ENCODE measurements at places on chromosomes 7 and 10.

GRCh38 chr10:113423981-113424721, 128.7 kb upstream of the HABP2 start:
- DNase-seq: peak; percentile 19

GRCh38 chr10:130378556-130379400, 242.6 kb downstream of the GLRX3 start:
- no peak for DNase-seq

- no peak for DNase-seq
Measured at GRCh38 chr7:135692055-135692454, 29.7 kb downstream of the STMP1 start.

DNA sequence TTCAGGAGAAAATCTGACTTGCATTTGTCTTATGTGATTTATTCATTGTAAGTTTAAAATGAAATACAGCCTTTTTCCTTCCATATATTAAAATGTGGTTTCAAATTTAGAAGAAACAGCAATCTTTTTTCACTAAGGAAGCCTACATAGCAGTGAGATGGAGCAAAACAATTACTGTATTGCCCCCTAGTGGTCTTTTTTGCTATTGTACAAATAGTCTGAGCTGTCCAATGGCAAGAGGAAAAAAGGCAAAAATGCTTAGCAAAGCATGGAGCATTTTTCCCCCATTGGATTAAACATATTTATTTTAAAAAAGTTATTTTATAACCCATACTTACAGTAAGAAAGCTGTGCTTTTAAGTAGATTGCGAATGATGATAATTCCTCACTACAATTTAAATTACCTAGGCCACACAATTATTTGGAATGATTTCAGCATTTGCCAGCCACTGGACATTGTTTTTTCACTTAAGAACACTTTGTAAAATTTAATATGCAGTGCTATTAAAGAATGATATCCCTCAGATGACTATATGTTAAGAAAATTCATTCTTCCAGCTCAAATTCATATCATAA, 119.5 kb downstream of the CPED1 start:
- no peak for DNase-seq

- DNase-seq: no peak
Measured at GRCh38 chr7:117600911-117601310, 121.1 kb downstream of the CFTR start.

DNA sequence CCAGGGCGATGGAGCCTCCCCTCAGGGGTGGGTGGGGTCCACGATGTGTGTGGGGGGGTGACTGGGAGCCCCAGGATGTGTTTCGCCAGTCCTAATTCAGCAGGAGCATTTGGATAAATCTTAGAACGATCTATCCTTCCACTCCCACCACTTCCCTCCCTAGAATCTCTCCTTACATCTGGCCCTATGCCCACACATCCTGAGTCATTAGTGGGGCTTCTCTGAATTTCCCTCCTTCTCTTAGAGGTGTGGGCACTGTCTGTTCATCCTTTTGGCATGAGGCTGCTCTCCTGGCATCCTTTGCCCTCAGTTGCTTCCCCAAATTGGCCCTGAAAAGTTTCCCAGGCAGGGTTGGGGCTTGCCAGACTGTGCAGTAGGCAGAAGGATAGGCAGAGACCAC, 1.6 kb downstream of the GHRHR start:
- DNase-seq: no peak

DNA sequence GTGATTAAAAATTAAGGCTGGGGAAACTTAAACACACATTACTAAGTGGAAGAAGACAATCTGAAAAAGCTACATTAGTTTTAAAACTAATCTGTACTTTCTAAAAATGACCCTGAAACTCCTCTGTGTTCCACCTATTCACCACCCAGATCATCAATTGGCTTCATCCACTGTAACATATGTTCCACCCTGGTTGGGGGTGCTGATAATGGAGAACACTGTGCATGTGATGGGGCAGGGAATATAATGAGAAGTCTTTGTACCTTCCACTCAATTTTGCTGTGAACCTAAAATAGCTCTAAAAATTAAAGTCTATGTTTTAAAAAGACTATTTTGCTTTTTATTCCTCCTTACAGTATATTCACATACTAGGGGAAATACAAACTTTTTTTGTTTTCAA, 132.7 kb downstream of the CNOT4 start:
- DNase-seq: no peak

DNA sequence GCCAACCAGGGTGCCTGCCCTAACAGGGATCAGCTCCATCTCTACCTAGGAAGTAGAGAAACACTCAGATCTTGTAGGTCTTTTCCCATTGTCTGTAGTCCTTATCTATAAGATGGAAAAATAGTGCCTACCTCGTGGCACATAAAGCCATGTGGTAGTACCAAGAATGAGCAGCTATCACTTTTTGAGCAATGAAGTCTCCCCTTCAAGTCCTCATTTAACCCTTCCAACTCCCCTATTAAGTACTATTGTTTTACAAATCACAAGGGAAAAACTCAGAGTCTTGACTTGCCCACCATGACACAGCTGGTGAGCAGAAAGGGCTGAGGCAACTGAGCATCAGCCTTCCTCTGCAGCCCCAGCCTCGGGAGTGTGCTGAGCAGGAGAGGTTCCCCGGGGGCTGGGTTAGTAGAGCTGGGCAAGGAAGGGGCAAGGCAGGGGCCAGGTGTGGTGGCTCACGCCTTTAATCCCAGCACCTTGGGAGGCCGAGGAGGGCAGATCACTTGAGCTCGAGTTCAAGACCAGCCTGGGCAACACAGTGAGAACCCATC, 3.3 kb downstream of the FRAT2 start:
- no peak for DNase-seq

DNA sequence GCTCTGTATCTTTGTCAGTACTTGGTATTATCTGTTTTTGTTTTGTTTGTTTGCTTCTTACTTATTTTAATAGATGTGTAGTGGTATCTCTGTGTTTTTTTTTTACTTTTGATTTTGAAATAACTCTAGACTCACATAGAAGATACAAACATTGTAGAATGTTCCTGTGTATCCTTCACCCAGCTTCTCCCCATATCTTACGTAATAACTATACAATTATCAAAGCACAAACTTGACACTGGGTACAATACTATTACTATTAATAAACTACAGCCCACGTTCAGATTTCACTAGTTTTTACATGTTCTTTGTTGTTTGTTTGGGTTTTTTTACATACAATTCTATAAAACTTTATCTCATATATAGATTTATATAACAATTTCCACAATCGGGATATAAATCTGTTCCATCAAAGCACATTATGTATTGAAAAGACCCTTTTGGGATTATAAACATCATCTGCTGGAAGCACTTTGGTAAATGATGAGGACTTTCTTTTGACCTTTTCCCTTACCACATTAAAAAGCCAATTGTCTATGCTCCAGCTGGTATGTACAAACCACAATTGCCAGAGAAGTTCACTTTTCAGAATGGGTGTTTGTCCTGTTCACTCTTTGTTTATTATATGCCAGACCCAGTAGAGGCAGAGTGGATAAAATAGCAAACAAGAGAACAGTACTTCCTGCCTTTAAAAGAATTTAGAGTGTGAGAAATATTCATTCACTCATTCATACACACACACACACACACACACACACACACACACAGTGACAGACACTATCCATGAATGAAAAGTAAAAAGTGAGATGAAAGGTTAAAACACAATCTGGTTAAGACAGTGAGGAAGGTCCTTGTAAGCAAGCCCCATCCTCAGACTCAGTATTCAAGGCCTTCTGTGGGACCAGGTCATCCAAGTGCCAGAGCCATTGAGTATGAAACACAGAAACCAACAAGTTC, 113.0 kb downstream of the SGMS1 start:
- no peak for DNase-seq

DNA sequence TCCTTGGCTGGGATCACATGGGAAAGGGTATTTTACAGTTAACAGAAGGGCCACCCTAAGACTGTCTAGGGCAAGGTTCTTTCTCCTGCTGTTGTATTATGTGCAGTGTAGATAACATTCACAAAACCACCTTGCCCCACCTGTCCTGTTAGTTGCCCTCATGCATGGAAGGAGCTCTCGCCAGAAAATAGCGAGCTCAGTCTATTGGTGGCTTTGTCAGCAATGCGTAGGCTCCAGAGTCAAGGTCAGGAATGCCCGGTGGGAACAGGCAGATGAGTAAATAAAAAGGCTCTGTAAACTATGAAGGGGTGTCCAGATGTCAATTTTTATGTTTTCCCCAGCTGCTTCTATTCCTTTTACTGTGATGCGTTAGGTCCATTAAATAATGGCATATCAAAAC, 107.1 kb upstream of the WDR11 start:
- DNase-seq: no peak

DNA sequence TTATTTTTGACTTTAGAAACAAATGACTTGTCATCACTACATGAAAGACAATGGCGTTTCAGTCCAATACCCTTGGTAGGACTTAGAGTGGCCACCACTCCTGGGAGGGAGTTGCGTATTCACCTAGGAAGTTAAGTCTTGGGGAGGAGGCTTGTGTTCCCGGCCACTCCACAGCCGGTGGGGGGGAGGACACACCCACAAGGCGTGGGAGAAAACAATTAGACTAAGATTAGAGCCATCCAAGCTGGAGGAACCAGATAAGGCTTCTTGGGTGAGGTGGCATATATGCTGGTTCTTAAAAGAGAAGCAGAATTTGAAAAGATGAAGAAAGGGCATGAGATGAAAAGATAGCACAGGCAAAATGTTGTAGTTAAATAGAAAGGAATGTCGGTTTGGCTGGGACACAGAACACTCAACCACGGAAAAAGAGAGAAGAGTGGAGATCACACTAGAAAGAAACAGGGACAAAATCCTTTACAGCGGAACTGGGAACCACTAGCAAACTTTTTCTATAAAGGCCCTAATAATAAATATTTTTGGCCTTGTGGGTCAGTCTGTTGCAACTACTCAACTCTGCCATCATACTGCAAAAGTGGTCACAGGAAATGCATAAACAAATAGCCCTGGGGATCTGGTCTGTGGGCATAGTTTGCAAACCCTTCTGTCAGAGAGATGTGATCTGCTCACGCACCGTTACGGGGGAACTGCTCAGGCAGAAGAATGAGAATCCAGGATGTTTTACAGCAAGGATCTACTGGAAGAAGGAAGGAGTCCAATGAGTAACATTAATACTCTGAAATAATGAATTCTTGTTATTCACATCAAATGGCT, 651.8 kb downstream of the PARD3 start:
- DNase-seq: no peak

- no peak for DNase-seq
Measured at GRCh38 chr7:127417346-127417745, 24.8 kb upstream of the ZNF800 start.

DNA sequence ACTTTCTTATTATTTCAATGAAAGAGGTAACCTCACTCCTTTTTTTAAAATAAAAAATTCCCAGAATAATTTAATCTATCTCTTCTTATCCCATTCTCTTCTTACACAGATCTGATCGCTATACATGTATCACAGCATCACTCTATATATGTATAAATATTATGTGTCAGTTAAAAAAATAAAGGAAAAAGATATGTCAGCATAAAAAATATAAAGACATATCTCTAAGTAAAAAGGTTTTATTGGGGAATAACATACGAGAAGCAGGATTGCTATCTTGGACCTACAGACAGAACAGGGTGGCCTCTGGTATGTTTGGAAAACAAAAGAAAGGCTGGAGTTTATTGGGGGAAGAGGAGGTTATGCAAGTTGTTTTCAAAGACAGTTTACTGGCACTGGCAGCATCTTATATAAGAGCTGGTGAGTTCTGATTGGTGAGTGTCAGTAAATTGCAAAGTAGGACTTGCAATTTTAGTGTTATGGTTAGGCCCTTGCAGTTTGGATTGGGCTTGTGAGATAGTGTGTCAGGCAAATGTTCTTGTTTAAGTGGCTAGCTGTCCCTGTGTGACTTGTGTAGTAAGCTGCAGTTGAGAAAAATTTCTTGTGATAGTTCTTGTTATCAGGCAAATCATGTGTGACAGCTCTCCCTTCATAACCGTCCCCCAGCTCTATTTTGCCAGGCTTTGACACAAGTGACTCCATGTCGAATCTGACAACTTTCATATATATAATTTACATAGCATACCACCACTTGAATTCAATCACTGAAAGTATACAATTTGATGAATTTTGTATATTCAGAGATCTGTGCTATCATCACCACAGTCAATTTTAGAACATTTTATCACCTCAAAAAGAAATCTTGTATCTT, 118.2 kb downstream of the HBP1 start:
- no peak for DNase-seq

GRCh38 chr10:68501691-68502090, 25.6 kb downstream of the SLC25A16 start:
- no peak for DNase-seq

DNA sequence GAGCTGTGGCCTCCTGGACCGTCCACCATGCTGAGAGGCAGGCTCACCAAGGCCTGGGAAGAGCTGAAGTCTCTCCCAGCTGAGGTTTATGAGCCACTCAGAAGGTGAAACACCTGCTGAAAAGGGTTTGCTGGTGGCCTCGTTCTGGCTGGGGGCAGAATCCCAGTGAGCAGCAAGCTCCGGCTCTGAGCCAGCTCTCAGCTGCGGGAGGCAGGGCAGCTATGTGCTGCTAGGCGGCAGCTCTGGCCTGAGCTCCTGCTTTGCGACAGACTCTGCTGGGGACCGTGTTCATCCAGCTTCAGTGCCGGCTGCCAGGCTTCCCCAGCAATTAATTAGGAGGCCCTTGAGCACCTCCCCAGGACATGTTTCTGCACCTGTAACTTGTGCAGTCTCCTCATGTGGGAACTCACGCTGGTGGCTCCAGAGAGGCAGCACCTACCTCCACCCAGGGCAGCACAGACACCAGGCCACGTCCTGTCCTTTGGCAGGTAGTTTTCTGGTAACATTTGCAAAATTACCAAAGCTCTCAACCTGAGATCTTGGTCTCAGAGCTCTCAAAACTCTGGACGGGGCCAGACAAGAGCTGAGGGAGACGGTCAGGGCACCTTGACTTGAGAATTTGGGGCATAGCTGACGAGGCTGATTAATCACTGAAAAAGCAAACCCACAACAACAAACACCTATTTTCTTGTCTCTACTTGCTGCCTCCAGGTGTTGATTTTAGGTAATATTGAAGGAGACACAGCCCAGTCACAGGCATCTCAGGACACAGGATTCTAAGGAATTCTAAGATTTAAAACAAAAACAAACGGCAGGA, 185.0 kb downstream of the TCERG1L start:
- DNase-seq: no peak

- DNase-seq: no peak
Measured at GRCh38 chr7:111173990-111174389, 83.1 kb downstream of the LRRN3 start.

DNA sequence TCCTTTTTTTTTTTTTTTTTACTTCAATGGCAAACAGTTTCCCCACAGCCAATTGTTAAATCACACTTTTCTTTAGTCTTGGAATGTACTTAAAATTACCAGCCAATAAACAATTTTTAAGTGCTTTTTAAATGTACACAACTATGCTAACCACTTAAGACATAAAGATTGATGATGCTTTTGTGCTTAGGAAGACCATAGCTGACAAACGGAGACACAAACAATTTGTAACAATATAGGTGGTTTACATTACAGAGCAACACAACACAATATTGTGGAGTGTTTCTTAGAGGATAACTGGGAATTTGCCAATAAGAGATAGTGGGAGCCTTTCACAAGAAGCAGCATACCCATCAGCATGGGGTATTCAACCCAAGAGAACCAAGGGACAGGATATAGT, 798.5 kb upstream of the IGFBP3 start:
- no peak for DNase-seq
